ENCODE measurements at places on chromosomes 2 and 18.

- DNase-seq: no peak
Observed at GRCh38 chr2:10166676-10167292, 44.2 kb downstream of the RRM2 start.

DNA sequence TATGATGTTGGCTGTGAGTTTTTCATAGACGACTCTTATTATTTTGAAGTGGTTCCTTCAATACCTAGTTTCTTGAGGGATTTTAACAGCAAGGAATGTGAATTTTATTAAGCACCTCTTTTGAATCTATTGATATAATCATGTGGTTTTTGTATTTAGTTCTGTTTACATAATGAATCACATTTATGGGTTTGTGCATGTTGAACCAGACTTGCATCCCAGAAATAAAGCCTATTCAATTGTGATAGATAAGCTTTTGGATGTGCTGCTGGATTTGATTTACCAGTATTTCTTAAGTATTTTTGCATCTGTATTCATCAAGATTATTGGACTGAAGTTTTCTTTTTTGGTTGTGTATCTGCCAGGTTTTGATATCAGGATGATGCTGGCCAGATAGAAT is 131.6 kb upstream of the SCN7A start:
- DNase-seq: no peak

- no peak for DNase-seq
Observed at GRCh38 chr2:223109341-223109740, 57.4 kb downstream of the KCNE4 start.

DNA sequence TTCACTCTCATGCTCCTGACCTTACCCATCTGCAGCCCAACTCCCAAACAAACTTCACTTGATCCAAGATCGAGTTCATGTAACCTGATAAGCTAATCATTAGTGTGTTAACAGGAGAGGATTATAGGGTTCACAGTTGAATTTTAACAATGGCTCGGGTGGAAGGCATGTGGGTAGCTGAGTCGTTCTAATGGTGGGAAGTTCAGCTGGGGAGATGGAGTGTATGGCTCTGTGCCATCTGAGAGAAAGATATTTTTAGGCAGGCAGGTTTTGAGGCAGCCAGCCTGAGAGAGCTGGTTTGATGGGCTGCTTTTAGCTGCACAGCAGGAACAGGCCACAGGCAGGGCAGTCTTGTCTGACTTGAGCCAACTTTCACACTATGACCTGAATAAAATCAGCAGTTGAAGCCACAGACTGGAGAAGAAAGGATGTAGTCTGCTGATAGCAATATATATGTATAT is 17.7 kb upstream of the NFE2L2 start:
- DNase-seq: no peak

- no peak for DNase-seq
Observed at GRCh38 chr2:137837830-137838229, 126.4 kb upstream of the HNMT start.

GRCh38 chr18:63882333-63883141 is 5.0 kb upstream of the SERPINB2 start:
- no peak for DNase-seq

GRCh38 chr18:7754258-7754657 is 187.1 kb downstream of the PTPRM start:
- no peak for DNase-seq

DNA sequence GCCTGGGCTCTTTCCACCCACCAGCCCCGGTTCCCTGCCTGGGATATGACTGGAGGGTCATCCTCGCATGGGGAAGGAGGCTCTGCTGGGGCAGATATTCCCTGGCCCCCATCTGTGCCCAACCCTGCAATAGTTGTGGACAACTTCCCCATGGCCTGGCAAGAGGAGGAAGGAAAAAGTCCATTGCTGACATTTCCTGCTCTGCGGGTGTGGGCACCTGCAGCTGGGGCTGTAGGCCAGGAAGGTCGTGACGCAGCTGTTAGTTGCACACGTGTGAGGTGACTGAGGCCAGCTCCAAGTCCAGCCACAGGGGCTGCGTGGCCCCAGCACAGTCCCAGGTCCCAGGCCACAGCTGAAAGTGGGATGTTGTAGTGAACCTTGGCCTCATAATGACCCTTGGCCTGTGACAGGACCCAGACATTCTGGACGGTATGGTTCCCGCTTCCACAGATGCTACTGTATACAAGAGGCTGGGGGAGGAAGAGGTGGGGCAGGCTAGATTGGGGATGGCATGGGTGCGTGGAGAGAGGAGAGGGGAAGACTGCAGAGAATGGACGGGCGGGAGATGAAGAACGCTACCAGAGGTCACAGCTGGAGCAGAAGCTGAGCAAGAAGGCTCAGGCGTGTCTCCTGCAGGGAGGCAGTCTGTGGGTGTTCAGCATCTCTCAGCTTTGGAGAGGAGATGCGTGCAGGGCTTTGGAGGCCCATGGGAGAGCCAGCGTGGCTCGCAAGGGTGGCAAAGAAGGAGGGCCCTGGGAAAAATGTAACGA is 22.1 kb downstream of the OTOF start:
- no peak for DNase-seq

DNA sequence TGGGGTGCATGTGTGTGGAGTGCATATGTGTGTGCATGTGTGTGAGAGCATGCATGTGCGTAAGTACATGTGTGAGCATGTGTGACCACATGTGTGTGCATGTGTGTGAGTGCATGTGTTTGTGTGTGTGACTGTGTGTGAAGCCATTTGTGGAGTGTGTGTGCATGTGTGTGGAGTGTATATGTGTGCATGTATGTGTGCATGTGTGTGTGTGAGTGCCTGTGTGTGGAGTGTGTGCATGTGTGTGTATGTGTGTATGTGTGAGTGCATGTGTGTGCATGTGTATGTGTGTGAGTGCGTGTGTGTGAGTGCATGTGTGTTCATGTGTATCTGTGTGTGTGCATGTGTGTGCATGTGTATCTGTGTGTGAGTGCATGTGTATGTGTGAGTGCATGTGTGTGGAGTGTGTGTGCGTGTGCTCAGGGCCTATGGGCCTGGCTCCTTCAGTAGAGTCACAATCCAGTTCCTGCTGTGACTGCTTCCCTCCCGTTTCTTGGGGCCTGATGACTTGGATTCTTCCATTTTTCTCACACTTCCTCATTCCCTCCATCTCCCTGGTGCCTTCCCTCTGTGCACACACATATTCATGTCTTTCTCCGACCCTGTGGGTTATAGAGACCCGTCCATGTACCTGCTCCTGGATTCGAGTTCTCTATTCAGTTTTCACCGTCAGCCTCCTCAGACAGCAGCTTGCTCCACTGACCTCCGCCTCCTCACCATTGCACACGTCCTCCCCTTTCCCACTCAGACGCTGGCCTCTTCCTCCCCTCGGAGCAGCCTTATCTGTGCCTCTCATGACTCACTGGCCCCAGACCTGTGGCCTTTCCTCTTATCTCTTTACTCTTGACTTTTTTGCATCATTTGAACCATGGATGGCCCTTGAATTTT is 25.2 kb downstream of the TOGARAM2 start:
- no peak for DNase-seq

- no peak for DNase-seq
Observed at GRCh38 chr2:35827086-35827485, 528.5 kb upstream of the CRIM1 start.

DNA sequence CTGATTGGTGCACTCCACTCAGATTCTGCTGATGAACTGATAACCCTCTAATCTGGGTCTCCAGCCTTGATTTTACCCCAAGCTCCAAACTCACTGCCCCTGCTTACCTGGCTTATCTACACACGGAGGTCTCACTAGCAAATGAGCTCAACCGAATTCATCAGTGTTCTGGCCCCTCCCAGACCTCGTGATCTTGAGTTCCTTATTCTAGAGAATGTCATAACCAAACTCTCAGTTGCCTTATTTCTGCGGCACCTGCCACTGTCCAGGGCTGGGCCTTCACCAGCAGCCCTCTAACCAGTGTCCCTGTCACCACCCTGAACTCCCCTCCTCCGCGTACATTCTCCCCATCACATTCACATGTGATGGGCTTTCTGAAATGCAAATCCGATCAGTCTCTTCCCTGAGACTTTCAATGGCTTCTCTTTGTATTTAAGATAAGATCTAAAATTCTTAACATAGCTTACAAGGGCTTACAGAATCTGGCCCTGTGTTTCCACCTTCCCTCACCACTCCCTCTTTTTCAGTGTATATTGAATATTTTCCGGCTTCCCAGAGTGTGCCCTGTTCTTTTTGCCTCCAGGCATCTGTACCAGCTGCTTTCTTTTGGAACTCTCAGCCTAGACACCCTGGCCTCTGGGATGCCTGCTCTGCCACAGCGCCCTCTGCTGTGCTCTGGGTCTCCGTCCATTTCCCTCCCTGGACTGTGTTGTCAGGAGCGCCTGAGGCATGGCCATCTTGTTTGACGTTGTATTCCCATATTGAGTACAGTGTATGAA is 31.1 kb downstream of the NAB1 start:
- peak; percentile 18 for DNase-seq

DNA sequence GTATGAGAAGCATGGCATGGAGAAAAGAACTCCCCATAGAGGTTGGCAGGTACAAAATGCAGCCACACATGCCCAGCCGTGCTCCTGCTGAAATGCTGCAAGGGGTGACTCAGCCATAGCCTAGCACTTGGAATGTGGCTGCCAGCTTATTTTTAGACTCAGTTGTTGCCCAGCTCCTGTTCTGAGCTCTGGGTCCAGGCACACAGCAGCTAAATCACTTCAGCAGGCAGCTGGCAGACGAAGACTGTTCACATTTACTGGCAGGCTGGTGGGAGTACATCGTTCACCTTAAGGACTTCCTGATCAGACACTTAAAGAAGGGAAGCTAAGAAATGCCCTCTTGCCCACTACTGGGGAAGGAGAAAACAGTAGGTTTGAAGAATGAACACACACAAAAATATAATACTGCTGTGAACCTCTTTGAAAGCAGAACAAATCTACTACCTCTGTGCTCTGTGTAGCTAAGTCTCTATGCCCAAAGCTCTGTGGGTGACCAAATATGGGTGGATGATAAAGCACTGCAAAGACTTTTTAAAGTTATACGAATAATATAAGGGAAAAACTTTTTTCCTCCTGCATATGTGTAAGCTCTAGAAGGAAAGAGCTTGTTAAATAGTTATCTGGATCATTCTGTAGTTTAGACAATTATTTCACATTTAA is 146.1 kb downstream of the LNPK start:
- DNase-seq: no peak

- no peak for DNase-seq
Observed at GRCh38 chr2:127678531-127678930, 3.2 kb upstream of the LIMS2 start.

DNA sequence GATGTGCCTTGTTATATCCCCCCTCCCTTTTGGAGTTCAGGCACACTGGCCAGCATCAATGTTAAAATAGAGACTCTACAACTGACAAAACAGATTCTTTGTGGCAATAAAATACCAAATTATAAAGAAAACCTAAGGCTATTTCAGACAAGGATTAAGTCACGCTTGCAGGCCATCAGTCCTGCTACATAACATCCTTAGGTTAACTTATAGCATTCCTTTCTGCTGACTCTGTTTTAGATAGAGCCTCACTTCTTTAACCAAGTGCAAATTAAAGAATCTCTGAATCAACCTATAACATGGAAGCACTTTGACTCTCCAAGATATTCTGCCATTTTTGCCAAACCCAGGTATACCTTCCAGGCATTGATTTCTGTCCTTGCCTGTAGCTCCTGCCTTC is 784.6 kb downstream of the RNF144A start:
- DNase-seq: no peak

GRCh38 chr18:59271606-59272220 is 1.5 kb downstream of the RAX start:
- DNase-seq: no peak

DNA sequence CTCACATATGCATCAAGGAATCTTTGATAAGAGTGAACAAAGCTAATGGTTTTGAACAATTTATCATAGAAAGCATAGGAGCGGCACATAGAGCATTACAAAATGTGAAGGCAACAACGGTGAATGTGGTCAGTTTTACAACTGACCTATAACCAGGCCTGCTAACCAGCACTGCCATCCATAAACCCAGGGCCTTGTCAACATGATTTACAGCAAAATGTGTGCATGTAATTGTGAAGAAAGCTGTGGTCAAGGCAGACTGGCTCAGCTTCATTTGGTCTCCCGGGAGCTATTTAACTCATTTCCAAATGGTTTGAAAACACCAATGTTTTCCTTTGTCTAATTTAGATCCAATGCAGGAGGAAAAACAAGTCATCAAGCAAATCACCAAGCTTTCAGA is 119.8 kb downstream of the DHRS9 start:
- DNase-seq: no peak

DNA sequence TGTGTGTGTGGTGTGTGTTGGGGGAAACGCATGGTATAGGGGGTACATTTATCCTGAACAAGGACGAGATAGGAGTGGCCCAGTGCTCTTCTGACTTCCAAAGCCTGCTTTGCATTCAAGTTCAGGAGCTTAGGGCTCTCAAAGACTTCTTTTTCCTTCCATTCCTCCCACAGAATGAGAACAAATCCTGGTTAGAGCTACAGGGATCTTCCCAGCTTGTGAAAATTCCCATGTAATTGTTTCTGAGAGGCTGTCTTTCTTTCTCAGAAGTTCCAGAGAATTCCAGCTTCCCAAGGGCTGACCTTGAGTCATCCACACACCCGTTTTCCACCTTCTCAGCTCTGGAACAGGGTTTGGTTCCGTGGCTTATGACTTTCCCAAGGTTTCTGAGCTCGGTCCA is 38.9 kb downstream of the FASTKD2 start:
- DNase-seq: no peak

- DNase-seq: no peak
Observed at GRCh38 chr18:57772387-57772799, 30.7 kb downstream of the ATP8B1 start.

DNA sequence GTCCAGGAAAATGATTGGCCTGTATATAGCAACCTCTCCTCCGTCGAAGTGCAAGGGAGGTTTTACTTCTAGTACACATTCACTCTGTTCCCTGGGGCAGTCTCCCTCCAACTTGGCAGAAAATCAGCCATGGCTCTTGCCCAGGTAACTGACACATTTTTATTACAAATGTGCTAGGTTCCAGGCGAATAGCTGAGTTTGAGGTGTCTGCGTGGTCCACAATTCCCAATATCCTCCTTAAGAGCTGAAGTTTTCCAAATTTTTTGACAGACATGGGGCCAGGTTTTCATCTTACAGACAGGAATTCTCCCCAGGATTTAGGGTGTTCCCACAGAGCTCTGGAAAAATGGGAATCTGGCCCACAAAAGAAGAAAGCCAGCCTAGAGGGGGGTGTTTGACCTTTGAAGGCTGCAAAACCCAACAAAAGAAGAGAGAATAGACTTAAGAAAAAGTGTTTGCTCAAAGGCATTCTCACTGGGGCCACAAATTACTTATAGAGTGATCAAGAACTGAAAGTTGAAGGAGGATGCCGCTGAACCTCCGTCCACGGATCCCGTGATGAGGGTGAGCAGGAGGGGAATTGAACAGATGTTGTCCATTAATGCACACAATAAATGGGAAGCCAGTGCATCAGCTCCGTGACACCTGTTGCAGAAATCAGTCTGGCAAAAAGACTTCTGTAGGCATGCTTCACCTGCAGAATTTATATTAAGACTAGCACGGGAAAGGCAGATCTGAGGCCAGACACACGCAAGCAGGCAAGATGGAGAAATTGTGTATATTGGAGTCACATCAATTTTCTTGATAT is 242.3 kb upstream of the COPS8 start:
- no peak for DNase-seq
